Activated T-cell treated with anti-CD3 and anti-CD28 coated beads for 48 hours (primary cell): ENCODE measurements at places on chromosomes 11 and 22.

- no peak for DNase-seq
Observed at GRCh38 chr11:113022262-113022661, 61.0 kb downstream of the NCAM1 start.

DNA sequence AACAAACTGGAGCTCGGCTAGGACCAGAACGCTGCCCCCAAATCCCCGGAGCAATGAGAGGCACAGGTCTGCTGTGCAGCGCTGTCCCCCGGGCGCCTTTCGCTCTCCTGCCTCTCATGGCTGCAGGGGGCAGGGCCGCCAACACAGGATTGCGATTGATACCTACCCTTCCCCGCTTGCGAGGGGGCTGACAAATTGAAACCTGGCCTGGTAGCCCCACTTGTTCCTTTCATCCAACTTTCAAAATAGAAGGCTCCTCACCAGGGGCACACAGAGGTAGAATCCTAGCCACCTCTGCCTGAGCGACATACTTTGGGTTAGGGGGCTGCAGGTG is 642 bp upstream of the CASTOR1 start:
- no peak for DNase-seq

GRCh38 chr22:50587407-50587806 is 4.8 kb upstream of the CHKB start:
- DNase-seq = no peak

- no peak for DNase-seq
Observed at GRCh38 chr11:83033371-83033770, 38.3 kb downstream of the RAB30 start.

DNA sequence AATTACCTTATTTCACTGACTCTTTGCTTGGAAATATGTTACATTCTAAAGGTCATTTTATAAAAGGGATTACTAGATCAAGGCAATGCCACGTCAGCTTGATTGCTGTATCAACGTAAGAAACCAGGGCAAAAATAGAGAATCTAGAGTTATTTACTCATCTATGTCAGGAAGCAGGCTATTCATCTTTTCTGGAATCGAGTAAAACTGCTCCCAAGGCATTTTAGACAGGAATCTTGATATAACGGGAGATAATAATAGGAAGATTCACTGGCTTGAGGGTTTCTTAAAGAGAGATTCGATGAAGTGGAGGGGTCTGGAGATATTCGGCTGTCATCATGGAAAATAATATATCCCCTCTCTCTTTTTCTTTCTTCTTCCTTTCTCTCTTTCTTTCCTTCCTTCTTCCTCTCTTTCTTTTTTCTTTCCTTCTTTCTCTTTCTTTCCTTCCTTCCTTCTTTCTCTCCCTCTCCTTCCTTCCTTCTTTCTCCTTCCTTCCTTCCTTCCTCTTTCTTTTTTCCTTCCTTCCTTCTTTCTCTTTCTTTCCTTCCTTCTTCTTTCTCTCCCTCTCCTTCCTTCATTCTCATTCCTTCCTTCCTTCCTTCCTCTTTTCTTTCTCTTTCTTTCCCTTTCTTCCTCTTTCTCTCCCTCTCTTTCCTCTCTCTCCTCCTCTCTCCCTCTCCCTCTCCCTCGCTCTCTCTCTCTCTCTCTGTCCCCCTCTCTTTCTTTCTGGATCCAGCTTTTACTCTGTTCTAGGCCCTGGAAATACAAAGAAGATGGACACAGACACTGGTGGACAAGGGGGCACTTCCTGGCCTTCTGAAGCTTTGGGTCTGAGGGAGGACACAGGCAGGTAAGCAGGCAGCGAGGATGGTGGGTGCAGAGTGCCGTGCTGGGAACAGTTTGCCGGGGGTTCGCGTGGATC is 18.1 kb upstream of the RASD2 start:
- DNase-seq = no peak

- no peak for DNase-seq
Observed at GRCh38 chr11:105948918-105949590, 73.0 kb downstream of the MSANTD4 start.

GRCh38 chr11:123233280-123233974 is 38.4 kb upstream of the CLMP start:
- DNase-seq = no peak

- no peak for DNase-seq
Observed at GRCh38 chr22:47396105-47396504, 633.7 kb downstream of the TBC1D22A start.

DNA sequence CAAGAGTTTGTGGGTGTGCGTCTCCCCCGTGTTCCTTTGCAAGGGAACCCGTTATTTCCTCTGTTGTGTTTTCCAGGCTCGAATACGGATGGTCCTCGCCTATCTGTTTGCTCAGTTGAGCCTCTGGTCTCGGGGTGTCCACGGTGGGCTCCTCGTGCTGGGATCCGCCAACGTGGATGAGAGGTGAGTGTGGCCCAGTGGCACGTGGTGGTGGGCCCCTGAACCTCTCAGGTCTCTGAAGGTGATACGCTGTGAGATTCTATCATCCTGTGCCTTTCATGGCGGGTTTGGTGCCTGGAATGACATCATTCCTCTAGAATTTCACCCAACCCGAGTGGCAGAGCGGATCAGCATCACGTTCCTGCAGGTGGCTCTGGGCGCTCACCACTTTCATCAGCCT is 32.5 kb downstream of the NADSYN1 start:
- DNase-seq = no peak

GRCh38 chr11:96293109-96293508 is 49.9 kb downstream of the MAML2 start:
- DNase-seq = no peak

- DNase-seq = no peak
Observed at GRCh38 chr11:128392259-128392658, 195.1 kb downstream of the ETS1 start.

DNA sequence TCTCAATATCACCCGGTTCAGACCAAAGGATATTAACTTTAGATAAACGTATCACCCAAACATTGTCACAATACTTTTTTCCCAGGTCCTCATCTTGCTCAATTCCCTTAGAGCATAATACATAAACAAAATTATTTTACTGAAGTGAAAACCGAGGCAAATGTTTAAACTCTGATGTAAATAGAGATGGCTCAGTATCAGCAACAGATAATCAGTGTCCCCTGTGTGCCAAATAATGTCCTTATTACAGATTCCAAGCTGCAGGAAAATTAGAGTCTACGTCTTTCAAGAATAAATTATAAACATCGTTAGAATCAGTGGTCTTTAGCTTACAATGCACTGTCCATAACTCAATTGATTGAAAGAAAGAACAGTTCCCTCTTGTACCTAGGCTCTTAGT is 50.2 kb downstream of the DDI1 start:
- no peak for DNase-seq

DNA sequence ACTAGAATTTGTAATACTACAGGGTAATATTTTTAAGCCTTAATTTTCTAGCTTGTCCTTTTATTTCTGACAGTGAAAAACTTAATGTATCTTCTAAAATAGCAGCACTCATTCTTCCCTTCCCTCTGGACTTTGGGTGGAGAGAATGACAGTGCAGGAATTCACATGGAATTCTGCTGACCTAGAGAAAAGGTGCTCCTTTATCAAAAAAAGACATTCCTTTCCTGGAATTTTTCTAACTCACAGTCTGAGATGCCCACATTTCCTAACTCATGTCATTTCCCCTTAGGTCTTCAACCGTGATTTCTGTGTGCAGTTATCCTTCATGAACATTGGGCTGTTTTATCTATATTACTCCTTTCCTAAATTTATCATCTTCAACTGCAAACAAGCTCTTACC is 137.8 kb upstream of the PDGFD start:
- DNase-seq = no peak

DNA sequence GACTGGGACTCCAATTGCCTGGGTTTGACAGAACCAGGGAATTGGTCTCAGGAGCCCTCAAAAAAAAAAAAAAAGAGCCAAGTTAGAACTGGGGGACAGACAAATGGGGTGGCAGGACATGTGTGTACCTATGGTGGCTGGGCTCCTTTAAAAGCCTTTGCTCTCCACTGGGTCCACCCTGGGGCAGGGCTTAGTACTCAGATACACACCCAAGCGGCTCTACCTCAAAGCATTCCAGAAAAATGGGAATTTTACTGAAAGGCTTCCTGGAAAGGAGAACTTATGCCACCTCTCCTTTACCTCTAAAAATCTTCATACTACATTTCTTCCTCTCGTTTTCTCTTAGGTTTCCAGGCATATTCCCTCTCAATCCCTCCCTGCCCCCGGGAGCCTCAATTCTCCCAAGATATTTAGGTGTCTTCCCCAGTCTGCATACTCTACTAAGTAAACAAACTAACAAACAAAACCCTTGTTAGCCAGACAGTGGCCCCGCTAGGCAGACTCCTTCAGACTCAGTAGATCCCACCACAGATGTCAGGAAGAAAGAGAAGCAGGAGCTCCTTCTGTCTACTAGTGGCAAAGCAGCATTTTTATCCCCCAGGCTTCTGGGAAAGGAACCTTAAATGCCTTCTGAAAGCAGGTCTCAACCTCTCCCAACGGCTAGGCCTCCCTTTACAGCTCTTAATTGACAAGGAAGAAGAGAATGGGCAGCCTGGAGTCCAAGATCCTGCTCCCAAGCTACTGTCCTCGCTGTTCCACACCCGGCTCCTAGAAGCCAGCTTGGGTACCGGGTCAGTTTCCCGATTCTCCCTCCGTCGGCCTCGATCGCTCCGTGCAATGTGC is 653 bp downstream of the PCSK7 start:
- DNase-seq = no peak

DNA sequence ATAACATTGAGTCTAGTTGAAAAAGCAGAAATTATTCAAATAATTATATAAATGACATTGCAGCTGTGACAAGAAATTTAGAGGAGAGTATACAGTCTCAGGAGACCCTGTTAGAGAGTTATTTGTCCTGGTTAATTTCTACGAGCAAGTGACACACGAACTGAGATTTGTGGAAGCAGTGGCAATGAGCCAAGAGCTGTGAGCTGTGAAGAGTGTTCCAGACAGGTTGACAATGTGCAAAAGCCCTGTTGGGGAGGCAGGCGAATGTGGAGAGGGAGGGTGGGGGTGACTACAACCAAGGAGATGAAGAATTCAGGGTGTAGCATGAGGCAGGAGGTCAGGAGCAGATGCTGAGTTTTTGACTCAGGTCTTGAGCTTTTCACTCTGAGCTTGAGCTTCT is 620.2 kb upstream of the TENM4 start:
- DNase-seq = no peak

DNA sequence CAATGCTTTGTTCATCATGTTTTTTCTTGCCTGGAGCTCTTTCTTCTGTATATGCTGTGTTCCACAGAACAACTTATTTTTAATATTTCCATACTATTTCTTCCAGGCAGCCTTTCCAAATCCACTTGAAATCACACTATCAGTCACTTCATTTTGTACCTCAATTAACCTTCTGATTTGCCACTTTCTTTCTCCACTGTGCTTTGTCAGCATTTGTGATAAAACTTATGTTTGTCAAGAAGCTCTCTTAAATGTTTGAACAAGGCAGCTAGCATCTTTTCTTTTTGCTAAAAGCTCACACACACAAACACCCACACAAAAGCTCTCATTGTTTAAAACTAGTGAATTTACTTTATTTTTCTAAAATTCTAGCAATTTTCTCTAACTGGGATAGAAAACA is 2014.7 kb upstream of the RAG2 start:
- DNase-seq = no peak

DNA sequence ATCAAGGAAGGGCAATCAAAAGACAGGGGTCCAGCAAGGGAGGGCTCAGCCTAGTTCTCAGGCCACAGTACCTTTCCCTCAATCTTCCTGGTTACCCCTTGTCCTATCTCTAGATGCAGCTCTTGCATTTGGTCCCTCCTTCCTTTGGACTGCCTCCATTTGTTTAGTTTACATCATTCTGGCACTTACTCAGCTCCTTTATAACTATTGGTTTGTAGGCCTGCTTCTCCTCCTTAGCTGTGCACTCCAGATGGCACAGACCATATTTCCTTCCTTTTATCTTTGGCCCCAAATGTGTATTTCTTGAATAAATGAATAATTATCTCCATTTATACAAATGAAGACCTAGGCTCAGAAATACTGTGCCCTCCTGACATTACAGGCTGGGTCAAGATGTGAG is 92.3 kb upstream of the AMOTL1 start:
- no peak for DNase-seq

GRCh38 chr22:17918840-17919239 is 105.5 kb downstream of the MICAL3 start:
- no peak for DNase-seq

DNA sequence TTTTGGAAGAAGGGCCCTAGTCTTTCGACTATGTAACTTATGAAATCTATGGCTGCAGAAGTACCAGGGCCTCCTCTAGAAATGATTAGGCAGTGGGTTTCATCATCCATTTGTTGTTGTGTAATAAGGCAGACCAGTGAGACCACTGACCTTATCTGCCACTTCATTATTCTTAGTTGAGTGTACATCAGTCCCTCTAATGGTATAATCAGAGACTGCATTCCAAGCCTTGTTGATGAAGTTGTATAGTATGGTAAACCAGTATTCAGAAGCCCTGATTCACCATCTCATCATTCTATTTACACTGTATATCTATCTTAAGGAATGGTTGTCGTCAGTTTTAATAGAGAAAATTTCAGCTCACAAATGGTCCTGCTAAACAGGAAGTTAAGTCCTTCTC is 32.2 kb upstream of the GRIA4 start:
- no peak for DNase-seq

DNA sequence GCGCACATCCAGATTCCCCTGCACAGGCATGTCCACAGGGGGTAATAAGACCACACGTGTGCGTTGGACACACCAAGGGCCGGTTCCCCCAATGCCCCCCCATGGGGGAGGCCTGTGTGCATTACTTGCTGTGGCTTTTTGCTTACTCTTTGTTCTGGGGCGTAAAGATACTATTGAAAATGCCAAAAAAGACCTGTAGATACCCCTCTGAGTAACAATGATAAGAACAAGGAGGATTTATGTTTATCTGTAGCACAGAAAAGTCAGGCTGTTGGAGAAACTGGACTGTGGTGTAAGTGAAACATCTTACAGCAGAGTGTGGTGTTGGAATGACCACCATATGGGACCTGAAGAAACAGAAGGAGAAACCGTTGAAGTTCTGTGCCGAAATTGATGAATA is 103.2 kb downstream of the TBC1D22A start:
- DNase-seq = no peak

DNA sequence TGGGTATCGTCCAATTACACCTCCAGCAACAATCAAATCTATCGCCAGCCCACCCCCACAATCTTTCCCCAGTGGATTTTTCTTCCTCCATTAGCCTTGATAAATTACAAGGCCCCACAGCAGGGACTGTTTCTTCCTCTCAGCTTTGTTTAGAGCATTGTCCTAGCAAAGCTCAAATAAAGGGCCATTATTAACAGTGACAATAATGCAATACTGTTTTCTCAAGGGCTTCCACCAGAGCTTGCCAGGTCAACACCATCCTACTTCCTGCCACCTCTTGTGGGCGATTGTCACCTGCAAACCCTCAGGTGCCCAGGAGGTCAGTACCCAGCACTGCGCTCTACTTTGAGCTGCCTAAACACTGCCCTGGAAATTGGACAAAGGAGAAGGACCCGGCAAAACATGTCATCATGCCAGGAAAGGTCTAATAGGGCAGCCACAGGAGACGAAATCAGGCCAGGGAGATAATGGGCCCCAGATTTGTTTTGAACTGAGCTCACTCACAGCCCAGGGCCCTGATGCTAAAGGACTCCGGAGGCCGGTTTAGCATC is 95.2 kb downstream of the ABTB2 start:
- DNase-seq = no peak
